Activated T-helper 1 cell treated with anti-CD3 and anti-CD28 coated beads, Interleukin-2, amount 50 U/mL, for 16 hours (primary cell): ENCODE measurements at places on chromosomes 13 and 19.

GRCh38 chr13:71979616-71980015, 112.6 kb upstream of the DACH1 start:
- no peak for DNase-seq

DNA sequence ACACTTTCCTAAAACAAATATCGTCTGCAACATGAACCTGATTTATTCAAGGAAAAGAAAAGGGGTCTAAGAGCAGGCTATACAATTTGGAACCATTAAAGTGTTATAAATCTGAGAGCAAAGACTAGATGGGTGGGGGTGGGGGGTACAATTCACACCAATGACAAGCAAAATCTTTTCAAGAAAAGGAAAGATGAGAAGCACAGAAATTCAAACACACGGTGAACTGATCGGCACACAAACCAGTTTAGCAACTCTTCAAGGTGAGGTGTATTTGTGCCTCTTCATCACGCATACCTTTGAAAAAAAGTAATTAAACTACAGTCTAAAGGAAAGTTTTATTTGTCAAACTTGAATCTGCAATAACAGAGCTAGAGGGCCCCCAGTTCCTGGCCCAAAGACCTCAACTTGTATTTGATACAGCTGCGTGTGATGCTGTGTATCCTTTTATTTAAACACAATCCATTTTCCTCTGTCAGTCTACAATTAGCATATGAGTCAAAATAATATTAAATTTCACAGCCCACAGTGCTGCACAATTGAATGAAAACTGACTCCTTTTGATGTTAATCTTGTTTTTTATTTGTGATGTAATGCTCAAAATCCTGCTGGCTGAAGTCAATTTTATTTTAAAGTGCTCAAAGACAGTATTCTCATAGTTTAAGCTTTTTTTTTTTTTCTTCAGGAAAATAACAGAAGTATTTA, 14.2 kb downstream of the EFNB2 start:
- DNase-seq: no peak

DNA sequence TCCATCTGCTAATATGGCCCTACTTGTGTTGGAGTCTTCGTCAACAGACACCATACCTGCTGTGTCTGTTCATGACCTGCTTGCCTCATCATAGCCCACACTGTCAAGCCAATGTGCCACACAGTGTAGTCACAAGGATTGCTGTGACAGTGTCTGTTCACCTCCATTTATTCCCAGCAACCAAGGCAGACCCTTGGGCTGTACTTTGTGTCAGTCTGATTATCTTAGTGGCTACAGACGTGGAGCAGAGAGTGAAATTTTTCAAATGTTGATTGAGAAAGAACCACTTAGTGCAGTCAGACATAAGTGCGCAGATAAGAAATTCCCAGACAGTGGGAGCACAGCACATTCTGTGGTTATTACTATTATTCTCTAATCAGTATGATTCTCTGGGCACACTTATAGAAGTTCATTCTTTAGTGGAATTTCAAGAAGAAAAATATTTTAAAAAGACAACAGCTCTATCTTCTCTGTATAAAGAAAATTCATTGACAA, 184.6 kb downstream of the GPC6 start:
- DNase-seq: no peak

DNA sequence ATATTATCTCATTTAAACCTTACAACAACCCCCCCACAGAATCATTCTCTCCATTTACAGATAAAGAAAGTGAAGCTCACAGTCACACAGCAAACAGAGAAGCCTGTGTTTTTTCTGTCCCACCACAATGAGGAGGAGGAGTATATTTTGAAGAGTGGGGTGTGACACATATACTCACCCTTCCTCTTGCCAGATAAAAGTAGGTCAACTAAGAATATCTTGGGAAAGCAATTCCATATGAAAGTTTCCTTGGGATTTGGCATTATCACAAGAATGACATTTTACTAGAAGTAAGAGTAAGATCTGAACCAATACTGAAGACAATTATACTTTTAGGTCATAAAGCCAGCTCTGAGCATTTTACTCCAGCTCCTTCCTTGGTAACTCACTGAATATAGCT, 287.5 kb upstream of the HTR2A start:
- DNase-seq: no peak

DNA sequence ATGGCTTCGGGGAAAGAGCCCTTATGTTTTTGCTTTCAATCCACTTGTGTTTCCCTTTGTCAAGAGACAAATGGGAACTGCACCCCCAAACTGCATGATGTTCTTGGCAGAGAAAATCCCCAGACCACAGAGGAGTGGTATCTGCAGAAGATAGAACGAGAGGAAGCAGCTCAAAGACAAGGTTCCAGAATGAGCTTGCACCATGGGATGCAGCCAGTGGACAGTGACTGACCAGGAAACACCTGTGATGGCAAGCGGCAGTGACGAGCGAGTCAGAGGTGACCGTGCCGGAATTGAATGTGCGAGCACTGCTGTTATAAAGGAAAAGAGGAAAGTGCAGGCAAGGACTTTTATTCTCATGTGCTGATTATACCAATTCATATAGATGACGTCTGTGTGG, 46.3 kb downstream of the IRS2 start:
- DNase-seq: no peak

GRCh38 chr13:82879921-82880320, 1002.4 kb downstream of the SLITRK1 start:
- DNase-seq: no peak

- no peak for DNase-seq
Measured at GRCh38 chr19:18659281-18660050, 22.6 kb downstream of the KLHL26 start.

DNA sequence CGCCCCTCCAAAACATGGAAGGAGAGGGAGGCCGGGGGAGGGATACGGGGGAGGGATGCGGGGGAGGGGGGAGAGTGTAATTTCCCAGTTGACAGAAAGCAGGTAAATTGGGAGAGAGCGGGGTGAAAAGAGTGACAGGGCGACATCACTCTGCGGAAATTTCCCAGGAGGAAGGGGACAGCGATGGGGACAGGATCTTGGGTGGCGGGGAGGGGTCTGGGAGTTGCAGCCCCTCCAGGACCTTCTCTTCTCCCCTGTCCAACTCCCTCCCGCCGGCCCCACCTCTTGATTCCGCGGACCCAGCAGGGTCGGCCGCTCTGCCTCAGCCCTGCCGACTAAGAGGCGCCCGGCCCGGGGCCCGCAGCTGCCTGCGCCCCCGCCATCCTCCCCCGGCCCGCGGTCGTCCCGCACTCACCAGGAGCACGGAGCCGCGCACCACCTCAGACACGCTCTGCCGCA, 108.0 kb upstream of the DOCK9 start:
- DNase-seq: no peak

GRCh38 chr19:53581871-53582279, 43.9 kb downstream of the ZNF331 start:
- no peak for DNase-seq

DNA sequence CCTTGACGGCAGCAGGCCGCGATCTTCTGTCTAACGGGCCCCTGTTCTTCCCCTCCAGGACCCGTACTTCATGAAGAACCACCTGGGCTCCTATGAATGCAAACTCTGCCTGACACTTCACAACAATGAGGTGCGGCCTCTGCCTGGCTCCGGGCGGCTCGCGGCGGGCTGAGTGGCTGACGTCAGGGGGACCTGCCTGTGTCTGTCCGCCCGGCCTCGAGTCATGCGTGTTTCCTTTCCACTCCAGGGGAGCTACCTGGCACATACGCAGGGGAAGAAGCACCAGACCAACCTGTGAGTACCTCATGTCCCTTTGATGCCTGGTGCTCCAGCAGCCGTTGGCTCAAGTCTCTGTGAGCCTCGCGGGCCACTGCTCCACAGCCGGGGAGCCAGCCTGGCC, 4.6 kb upstream of the AMH start:
- no peak for DNase-seq

- peak; percentile 32 for DNase-seq
Measured at GRCh38 chr19:2016041-2016807, 710 bp upstream of the BTBD2 start.
